ENCODE measurements at places on chromosomes 2 and 18.
A peak's percentile ranks its signal among the peaks of the same experiment; 100 is the strongest.

DNA sequence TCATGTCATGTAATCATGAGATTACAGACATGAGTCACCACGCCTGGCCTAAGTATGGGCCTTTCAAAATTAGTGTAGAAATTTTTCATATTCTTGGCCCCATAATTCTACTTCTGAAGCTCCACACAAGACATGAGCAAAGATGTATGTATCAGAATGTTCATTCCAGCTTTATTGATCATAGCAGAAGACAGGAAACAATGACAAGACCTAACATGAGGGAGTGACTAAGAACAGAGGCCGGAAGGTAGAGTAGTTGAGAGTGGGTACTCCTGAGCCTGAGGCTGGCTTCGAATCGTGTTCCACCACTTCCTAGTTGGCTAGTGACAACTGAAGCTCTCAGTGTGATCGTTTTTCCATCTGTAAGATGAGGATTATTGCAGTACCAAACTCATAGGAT is 89.3 kb downstream of the ARMC9 start:
- no peak for DNase-seq

GRCh38 chr2:233490831-233491230 is 75.8 kb downstream of the USP40 start:
- DNase-seq: no peak

DNA sequence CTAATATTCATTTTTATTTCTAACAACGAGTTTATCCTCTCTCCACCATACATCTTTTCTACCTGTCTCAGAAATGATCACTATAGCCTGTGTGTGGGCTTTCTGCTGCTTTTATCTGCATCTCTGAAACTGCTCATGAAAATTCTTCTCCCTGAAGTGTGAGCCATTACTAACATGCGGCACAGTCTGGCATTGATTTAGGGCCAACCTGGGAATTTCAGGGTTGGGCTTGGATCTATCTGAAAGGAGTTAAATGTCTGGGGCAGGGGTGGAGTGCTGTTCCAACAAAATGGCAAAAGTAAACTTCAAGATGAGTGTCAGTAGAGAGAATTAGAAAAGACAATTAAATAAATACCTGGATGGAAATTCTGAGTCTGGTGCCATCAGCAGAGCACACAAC is 198.2 kb upstream of the OSR1 start:
- no peak for DNase-seq

DNA sequence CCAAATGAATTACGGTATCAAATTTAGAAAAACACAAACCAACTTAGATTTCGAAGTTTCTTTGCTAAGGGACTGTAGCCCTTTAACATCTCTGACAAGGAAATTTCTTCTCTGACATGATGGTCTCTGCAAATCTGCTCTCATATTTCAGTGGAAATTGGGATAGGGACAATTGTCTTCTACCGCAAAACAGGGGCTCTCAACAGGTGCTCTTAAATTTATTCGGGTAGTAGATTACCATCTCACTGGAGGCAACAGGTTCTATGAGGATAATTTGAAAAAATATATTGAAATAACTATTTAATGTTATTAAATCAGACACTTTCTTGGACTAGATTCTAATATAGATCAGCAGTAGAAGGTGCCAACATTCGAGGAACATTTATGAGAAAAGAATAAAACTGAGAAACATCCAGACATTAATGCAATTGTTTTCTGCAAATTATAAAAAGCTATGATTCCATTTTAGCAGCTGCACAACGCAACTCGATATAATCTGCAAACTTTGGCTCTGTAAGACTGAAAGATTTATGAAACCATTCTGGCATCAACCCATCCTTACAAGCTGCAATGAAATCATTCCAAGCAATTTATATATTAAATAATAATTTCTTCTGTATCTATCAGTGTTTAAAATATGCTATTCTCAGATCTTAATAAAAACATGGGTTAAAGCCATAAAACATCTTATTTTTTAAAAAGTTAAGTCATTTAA is 10.0 kb upstream of the BCL2 start:
- no peak for DNase-seq

DNA sequence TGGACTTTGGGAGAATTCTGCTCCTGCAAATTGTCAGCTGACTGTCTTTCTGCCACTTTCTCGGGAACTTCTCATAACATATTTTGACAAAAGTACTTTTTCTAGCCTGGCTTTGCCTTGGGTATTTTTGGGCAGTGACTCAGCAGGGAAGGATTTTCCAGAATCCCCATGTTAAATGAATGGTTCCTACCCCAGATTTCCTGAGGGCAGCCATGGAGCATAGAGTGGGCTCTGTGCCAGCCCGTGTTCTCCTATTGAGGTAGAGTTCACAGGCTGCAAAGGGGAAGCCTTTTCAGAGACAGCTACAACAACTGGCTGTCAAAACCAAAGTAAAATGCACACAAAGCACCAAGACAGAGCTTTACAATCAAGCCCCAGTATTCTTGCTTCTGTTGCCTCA is 59.8 kb downstream of the BMP10 start:
- no peak for DNase-seq

GRCh38 chr2:23404426-23404825 is 19.4 kb downstream of the KLHL29 start:
- no peak for DNase-seq

DNA sequence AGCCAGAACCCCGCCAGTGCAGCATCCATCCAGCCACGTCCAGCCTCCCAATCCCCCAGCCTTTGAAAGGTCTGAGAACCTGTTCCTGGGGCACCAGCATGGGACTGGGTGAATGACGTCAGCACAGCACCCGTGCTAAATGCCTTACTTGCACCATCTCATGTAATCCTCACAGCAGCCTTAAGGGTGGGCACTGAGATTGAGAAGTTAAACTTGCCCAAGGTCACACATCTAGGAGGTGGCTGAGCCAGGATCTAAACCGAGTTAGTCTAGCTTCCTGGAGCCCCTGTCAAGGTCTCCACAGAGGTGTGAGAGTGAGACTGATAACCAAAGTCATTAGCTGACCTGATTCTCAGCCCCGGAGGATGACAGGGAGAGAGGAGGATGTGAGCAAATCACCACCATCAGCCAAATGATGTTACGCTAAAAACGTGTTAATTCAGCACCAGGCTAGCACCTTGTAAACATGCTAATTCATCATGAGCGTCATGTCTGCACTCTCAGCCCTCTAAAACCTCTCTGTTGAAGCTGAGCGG is 4.6 kb downstream of the CD8A start:
- DNase-seq: no peak

- no peak for DNase-seq
Observed at GRCh38 chr2:240620149-240620731, 5.0 kb upstream of the GPR35 start.

DNA sequence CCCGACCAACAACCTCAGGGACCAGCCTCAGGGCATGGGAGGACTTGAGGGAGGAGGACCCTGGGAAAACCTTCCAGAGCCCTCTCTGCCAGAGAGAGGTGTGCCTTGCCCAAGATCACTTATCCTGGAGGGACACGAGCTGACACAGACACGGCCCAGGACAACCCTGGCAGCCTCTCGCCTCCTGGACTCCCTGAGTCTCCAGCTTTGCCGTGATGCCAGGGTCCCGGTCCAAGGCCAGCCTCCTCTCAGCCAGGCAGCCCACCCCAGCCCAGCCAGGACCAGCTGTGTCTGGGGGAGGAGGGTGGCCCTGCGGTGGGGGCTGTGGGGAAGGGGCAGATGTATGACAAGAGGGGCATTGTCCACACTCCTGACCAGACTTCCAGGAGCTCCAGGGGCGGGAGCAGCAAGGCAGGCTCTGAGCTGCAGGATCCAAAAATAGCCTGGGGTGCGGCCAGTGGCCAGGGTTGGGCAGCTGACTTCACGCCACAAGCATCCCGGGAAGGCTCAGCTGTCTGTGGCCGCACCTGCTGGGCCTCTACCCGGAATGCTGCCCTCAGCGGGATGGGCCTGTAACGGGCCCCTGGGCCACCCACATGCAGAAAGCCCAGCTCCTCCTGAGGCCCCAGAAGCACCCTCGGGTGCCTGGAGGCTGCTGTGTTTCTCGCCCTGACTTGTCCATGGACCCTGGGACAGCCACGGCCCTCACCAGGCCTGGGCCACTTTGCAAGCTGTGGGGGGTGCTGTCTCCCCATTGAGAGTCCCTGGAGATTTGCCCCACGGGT is 65.5 kb upstream of the GPC1 start:
- no peak for DNase-seq

- no peak for DNase-seq
Observed at GRCh38 chr2:68834737-68835376, 36.3 kb downstream of the BMP10 start.

DNA sequence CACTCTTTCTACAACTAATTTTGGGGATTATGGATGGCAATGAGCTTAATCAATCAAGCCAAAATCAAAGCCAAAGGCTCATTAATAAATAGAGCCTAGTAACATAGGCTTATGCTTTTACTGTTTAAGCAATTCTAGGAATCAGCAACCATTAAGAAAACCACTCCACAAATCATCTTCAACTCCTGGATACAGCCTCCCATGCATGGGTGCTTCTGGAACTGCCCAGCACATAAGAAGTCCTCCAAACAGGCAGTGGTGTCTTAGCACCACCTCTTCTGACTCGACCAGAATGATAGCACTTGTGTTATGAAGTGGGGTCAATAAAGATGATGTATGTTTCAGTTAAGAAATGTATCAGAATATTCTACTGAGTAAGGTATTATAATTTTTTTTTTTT is 104.4 kb upstream of the SERPINE2 start:
- DNase-seq: no peak

DNA sequence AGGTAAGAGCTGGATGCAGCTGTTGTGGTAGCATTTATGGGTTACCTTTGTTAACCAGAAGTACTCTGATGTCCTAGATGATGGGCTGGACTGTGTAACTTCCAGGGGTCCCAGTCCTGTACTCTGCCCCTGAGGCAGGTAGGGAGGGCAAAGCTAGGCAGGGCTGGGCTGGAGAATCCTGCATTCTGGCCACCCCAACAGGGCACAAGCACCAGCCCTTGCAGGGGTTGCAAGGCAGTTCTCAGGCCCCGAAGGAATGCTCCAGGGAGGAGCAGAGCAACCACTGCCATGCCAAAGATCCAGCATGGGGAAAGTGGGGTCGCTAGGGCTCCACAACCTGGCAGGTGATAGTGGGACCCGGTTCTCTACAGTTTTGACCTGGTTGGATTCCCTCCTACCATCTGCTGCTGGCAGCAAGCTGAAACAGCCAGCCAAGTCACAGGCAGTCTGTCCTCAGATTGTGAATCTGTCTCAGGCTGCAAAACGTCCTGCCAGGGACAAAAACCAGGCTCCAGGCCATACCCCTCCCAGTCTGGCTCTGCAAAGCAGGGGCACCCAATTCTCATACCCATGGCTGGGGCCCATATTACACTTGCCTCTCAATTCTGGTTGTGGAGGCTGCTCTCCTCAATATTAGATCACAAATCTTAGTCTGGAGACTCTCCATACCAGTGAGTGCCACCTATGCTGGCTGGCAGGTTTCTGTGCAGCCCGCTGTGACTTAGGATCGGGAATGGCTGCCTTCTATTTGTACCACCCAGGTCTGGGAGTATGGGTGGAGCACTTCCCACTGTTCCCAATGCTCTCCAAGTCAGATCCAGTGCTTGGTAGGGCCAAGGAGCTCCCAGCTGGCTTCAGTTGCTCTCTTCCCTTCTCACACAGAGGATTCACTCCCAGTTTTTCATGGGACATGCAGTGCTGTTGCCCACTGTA is 61.1 kb downstream of the SMCHD1 start:
- DNase-seq: no peak

GRCh38 chr2:176961775-176962619 is 250.6 kb upstream of the HNRNPA3 start:
- DNase-seq: no peak

DNA sequence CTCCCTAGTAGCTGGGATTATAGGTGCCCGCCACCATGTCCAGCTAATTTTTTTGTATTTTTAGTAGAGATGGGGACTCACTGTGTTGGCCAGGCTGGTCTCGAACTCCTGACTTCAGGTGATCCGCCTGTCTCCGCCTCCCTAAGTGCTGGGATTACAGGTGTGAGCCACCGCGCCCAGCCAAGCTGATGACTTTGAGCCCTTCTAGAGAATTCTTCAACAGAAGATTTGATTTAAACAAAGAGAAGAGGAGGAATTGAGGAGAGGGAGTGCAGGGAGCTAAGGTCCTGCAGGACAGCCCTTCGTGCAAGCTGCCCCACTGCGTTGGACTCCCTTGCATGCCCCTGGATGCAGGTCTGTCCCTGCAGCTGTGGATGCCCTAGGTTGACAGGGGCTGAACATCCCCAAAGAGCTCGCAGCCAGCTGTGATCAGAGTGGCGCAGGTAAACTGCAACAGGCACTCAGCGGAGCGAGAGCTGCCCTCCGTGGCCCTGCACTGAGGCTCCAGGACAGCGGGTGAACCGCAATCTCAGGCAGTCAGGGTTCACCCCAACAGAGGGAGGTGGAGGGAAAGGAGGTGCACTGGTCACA is 13.7 kb downstream of the ADRA2B start:
- DNase-seq: no peak

- no peak for DNase-seq
Observed at GRCh38 chr2:157838442-157839161, 37.5 kb downstream of the ACVR1 start.

- no peak for DNase-seq
Observed at GRCh38 chr2:12075603-12076002, 329.2 kb downstream of the LPIN1 start.

GRCh38 chr2:239027391-239028252 is 179.7 kb downstream of the TWIST2 start:
- no peak for DNase-seq

- DNase-seq: peak; percentile 25
Observed at GRCh38 chr18:49510393-49511115, 23.5 kb upstream of the C18orf32 start.

DNA sequence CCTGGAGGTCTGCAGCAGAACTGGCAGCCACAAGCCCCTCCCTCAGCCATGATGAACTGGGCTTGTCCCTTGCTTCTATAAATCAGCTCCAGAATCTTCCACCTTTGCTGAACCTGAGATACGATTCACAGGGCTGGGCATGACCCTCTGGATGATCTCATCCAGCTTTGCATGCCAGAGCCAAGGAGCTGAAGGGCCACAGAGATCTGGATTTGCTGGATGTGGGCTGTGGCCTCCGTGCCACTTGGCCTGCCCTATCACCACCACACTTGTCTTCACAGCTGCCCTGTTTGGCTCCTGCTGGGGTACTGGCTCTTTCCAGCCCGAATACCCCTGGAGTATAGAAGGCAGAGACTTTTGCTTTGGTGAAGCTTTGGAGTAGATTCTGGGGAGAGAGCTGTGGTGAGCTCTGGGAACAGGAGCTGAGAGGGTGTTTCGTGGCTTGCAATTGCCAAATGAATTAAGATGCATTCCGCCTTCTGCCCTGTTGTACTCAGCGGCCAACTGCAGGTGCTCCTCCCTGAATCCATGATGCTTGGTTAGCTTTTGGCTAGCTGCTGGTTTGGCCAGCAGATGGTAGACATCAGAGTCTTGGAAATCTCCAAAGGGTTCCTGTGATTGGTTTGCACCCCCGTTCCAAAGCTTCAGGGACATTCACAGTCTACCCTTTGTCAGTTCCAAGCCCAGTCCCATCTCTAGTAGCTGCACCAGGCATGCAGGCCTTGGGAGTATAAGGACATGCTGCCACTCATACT is 30.9 kb upstream of the GIGYF2 start:
- no peak for DNase-seq

- DNase-seq: no peak
Observed at GRCh38 chr2:73997813-73998212, 13.1 kb downstream of the TET3 start.

All from stimulated activated CD4-positive, alpha-beta T cell treated with anti-CD3 and anti-CD28 coated beads, Interleukin-15, amount 100 ng/mL, for 1 hour (primary cell).